ENCODE measurements at places on chromosomes 3 and 15. TPM values are rescaled to one million over a fixed set of nuclear protein-coding genes. Genes with fewer than 3 reads are reported as not detected.

The ARL6IP5 gene
- 39.3 TPM for total RNA-seq

DNA sequence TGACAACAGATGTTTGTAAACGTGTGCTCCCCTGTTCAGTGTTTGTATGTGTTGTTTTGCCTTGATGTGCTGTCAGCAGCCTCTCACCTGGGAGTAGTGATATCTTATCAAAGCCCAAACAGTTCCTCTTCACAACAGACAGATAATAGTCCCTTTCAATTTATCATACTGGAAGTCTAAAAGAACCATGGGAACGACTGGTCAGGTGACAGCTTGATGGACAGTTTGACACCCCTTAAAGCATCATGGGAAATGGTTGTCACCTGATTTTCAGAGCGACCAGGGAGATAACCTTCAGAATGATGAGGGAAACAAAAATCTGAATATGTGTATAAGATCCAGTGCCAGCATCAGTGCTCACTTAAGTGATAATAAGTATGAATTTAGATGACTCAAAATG, 146.3 kb upstream of the SOX2 start:
- no peak for DNase-seq

The NCK1 gene
- total RNA-seq: 81.6 TPM

GRCh38 chr3:60967141-60967540, 284.1 kb downstream of the FHIT start:
- peak; percentile 10 for DNase-seq

The IL12A gene
- 0.26 TPM for total RNA-seq

GRCh38 chr3:126487151-126487771, 11.6 kb upstream of the ZXDC start:
- DNase-seq: peak; percentile 58

DNA sequence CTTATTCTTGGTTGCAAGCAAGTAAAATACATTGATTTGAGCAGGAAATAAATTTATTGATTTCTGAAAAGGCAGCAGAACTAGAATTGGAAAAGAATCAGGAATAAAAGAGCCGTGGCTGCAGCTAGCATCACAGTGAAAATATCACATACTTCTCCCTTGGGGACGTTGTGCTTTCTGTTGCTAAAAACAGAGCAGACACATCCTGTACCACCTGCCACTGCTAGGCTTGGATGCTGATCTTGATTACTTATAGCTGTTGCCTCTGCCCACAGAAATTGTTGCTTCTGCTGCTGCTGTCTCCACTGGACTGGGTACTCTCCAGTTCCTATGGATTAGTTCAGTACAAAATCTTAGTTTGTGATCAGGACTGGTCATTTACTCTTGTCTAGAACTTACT, 283.8 kb downstream of the C3orf38 start:
- DNase-seq: no peak

The PRRT3 gene
- total RNA-seq: 0.26 TPM

The TRIM42 gene
- total RNA-seq: not detected

- no peak for DNase-seq
These were observed 754.4 kb downstream of the NTRK3 start for GRCh38 chr15:87502173-87502572.

- DNase-seq: peak; percentile 38
These were observed 235.9 kb upstream of the CTDSPL start for GRCh38 chr3:37625690-37626360.

DNA sequence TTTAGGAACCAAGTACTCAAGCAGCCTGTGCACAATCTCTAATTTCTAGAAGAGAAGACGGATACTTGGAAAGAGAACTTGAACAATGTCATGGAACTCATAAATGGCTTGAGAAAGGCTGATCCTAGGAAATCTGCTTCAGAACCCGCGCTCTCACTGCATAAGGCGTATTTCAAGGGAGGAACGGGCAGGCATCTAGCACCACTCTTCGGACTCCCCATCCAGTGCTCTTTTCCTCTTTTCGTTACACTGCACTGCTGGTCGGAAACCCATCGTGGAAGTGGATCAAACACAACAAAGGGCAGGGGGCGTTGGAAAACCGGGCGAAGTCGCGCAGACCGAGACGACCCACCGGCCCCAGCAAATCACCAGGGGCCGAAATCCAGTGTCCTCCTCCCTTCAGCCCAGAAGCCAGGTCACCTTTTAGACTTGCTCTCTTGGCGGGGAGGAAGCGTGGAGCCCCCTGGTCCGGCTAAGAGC, 539 bp upstream of the TLNRD1 start:
- peak; percentile 17 for DNase-seq

DNA sequence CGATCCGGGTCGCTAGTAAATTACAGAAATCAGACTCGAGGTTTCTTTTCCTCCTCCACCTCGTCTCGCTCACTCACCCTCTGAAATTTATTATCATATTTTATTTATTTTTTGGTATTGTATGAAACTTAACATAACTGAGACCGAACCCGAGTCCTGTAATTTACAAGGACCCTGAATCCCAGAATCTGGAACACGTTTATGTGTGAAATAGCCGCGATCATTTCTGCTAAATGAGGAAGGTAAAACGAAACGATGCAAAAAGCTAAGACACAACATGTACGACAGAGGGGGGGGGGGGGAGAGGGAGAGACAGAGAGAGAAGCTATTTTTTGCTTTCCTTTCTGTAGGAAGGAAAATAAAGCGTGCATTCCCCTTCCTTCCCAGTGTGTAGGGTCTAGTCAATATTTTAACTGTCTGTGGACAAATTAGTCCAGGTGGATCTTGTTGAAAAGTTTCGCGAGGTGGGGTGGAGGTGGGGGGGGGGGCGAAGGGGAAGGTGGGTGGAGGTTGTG, 1.6 kb downstream of the BBX start:
- peak; percentile 35 for DNase-seq

- no peak for DNase-seq
These were observed 340.2 kb downstream of the LRRC3B start for GRCh38 chr3:26962492-26963360.

DNA sequence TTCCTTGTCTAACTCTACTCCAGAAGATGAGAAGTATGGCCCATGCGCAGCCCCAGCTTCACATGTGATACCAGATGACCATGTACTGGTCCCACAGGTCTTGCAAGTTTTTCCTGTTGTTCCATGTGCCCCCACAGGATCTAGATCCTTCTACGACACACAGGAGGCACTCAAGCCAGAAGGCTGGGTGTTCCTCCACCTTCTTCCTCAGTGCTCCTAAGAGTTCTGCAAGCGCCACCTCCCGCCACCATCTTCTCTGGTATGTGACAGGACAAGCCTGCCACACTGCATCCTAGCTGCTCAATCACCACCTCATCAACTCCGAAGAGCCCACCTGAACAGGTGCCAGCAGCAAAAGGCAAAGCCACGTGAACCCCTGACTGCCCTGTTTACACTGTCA, 43.1 kb downstream of the XXYLT1 start:
- peak; percentile 12 for DNase-seq

DNA sequence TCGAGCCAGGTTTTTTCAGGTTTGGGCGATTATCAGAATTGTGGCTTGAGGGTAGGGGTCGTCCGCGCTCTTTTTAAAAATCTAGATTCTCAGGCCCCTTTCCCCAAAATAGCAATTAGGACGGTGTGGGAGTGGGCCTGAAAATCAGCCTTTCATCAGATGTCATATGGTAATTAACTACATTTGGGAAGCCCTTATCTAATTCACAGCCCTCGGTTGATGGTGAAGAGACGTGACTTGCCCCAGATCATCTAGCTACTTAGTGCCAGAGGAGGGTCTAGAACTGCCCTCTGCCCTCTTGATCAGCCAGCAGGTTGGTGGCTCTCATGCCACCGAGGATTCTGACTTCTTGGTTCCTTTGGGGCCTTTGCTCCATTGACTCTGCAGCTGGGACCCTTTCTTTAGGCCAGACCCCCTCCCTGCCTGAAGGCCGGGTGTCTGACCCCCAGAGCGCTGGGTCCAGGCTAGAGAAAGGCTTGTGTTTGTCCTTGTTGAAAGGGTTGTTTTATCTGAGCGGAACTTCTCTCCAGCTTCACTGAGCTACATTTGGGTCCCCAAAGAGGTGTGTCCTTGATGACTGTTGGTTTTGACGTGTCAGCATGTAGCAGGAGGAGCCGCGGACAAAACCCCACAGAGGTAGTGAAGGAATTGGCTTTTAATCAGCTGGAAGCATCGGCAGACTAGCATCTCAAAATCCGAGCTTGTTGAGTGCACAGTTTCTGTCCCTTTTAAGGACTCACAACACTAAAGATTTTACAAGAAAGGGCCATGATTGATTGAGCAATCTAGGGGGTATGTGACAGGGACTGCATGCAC, 857 bp downstream of the AEN start:
- DNase-seq: peak; percentile 59

DNA sequence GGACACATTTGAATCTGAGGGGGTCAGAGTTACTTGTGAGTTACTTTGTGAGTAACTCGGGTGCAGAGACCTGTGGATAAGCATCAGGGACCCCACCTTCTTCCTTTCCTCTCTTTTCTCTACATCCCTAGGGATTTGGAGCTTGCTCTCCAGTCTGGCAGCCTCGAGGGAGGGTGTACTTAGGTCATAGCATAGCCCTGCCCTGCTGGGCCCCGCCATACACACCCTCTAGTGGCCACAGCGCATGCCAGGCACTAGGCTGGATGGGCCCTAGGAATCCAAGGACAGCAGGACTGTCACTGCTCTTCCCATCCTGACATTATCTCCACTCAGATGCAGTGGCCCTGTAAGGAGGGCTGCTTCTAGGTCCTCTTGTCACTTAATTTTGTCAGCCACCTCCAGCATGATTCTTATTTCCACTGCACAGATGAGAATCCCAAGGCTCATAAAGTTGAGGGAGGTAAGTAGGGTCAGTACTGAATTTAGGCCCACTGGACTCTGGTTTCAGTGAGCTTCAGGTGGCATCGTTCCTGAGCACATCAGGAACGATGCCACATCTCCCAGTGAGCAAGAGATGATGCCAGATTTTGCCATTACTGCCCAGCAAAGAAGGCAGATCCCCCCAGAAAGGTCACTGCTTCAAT, 3.6 kb upstream of the SMAD6 start:
- peak; percentile 52 for DNase-seq

DNA sequence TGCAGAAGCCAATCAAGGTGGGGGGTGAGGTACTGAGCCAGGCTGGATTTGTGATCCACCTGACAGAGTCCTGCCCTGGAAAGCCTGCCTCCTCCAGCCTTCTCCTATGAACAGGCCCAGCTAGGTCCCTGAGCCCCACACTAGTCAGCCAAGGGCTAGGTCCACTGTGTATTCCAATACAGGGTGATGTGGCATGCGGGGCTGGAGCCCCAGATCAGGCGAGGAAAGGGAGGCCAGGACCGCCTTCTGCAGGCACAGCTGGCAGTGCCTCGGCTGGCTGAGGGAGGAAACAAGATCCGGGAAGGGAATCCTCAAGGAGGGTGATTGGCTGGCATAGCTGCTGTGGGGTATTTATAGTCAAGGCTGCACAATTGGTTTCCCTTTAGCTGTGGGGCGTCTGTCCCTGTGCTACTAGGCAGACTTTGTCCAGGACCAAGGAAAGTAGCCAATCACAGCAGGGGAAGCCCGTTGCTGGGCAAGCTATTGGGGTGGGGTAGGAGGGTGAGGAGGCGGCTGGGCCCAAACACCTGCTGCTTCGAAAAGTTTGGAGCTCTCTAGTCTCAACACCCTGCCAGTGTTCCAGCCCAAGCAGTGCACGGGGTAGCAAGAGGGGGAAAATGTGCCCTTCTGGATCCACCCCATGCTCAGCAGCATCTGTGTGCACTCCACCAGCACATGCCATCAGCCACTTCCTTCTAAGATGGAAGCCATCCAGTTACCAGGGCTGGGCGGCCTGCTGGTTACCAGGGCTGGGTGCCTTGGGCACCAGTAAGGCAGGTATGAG, 5.9 kb downstream of the KY start:
- no peak for DNase-seq

- peak; percentile 99 for DNase-seq
These were observed 45.5 kb downstream of the PHLDB2 start for GRCh38 chr3:111904376-111905241.

DNA sequence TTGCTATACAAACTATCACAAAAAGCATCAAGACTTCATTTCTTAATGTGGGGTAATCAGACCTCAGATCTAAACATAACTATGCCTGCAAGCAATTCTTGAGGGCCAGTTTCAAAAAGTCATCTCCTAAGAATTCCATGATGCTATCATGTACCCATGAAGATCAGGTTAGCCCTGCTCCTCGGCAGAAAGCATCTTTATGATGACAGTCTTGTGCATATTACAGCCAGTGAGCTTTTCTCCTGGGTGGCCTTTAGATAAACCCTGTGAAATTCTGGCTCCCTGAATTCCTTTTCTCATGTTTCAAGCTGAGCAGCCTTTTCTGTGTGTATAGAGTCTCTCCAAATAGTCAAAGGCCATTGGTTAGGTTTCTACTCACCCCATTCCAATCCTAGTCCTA, 201.9 kb upstream of the MCTP2 start:
- DNase-seq: no peak

GRCh38 chr15:57228395-57228794, 147.9 kb upstream of the CGNL1 start:
- no peak for DNase-seq

GRCh38 chr3:98026425-98027084, 8.6 kb downstream of the GABRR3 start:
- no peak for DNase-seq

All from bronchial epithelial cell (primary cell).